ENCODE measurements at places on chromosomes 7 and 10.

- no peak for DNase-seq
Observed at GRCh38 chr7:68821846-68822245, 776.4 kb upstream of the AUTS2 start.

DNA sequence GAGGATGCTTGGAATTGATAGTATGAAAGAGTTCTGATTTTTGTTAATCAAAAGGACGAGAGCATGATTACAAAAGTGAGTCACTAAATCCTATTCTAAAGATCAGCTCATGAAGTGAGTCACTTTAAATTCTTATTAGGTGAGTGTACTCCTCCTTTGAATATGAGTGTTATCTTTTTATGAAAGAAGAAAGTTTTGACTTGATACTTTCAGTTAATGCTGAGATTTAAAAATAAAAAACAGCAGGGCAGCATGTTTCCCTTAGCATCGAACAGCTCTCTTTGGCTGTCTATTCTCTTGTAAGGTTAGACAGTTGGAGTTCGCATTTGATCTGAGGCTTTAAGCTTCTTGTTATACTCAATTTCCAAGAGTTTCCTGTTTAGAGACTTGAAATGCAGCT lies 222.0 kb downstream of the TWIST1 start:
- DNase-seq = no peak

DNA sequence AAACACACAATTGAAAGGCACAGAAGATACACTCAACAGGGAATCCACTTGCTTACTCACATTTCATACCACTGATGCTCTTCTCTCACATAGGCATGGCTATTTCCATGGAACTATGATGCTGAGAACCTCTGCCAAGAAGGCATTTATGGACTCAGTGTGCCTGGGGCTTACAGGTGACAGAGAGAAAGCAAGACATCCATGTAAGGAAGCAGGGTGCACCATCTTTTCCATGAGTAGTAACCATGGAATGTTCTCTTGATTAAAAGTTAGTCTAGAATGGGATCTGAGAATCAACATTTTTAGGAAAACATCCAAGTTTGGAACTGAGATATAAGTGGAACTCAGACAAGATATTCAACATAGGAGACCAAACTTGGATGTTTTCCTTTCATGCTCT lies 52.5 kb upstream of the MACC1 start:
- no peak for DNase-seq

DNA sequence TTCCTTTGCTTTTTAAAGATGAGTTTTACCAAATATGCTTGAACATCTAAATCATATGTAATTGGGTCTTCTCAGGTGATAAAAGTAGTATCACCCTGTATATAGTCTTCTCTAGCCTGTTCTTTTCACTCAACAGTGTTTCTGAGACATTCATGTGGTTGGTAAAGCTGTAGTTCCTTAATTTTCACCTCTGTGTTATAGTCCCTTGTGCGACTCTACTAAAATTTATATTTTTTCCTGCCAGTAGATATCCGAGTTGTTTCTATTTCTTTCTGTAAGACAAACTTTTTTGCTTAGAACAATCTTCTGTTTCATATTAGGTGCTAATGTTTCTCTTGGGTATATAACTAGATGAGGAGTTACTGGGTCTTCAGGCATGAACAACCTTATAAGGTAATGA lies 35.6 kb downstream of the SYPL1 start:
- DNase-seq = no peak

- DNase-seq = no peak
Observed at GRCh38 chr10:76583711-76584161, 1053.9 kb downstream of the KCNMA1 start.

DNA sequence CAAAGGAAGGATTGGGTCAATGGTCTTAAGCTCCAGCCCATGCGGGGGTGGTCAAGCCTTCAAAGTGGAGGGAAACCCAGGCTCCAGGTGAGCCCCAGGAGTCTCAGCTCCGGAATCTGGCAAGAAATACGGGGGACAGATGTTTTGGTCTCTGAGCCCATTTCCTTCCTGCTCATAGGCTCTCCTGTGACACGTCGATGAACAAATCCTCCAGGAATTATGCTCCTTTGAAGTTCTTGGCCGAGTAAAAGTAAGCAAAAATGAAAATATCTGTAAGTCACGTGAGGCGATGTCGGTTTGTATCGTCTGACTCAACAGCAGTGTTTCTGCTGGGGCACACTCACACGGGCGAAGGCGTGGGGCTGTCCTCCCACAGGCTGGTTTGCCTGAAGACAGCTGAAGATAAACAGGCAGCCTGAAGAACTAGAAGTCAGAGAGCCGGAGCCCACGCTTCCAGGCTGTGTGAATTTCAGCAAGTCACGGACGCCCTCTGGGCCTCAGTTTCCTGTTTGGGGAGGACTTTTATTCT lies 52.6 kb upstream of the SMNDC1 start:
- peak; percentile 77 for DNase-seq

- no peak for DNase-seq
Observed at GRCh38 chr7:138917771-138918170, 63.4 kb downstream of the KIAA1549 start.

DNA sequence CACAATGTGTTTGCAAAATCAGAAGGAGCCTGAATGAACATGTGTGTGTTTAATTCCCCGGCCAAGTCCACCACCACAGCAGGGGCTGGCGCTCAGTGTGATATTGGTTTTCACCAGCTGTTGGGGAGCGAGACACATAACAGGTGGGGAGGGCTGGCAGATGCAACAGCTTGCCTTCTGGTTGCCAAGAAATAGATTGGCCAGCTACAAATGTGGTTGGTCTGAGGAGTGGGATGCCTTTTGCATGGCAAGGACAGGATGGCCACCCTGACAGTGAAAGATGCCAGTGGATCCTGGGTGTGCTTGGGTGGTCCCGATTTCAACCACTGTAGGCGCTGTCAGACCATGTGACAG lies 292.5 kb upstream of the FZD8 start:
- DNase-seq = no peak

GRCh38 chr7:43164757-43165156 lies 52.3 kb downstream of the HECW1 start:
- no peak for DNase-seq

- DNase-seq = no peak
Observed at GRCh38 chr10:114565066-114565465, 93.0 kb downstream of the ABLIM1 start.

DNA sequence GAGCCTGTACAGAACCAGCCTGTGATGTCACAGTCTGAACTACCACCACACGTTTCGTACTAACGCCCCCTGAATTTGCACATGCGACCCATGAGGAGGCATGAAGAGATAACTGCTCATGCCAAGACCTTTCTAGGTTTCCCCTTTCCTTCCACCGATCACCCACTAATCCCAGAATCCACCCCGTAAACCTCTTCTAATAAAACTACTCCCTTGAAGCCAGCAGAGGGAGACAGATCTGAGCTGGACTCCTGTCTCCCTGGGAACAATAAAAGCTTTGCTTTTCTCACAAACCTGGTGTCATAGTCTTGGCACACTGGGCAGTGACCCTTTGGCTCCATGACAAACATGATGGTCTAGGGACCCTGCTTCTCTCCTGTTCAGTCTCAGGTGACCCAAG lies 144.5 kb downstream of the FRMD4A start:
- peak; percentile 7 for DNase-seq

DNA sequence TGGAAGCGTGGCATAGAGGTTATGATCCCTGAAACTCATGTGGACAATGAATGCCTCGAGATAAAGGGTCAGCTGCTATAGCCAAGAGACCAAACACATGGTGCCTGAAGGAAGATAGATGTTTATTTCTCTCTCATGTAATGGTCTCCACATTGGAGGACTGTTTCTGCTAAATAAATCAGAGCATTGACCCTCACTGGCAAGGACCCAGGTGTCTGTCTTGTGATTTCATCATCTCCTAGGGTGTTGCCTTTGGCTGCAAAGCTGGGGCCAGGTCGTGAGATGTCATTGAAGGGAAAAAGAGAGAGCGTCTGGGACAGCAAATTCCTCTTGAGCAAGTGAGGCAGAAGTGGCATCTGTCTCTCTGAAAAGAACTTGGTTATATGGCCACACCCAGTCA lies 64.6 kb downstream of the JCAD start:
- no peak for DNase-seq

GRCh38 chr7:83579740-83580139 lies 69.2 kb downstream of the SEMA3E start:
- DNase-seq = no peak

DNA sequence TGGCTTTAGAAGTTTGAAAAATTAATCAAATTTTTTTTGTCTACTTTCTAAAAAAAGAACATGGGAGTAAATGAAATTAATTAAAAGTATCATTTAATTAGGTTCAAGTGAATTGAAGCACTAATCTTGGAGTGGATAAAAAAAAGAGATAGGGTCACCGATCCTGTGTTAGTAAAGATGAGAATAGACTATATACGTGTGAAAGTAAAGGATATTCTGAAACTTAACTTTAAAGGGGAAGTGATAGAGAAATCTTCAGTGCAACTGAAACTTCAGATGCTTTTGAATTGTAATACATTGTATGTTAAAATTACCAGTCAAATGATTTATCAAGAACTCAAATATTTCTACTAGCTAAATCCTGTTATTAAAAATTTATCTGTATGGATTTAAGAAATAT lies 4.8 kb downstream of the NHLRC2 start:
- no peak for DNase-seq

GRCh38 chr10:19498393-19499290 lies 317.6 kb upstream of the PLXDC2 start:
- no peak for DNase-seq

DNA sequence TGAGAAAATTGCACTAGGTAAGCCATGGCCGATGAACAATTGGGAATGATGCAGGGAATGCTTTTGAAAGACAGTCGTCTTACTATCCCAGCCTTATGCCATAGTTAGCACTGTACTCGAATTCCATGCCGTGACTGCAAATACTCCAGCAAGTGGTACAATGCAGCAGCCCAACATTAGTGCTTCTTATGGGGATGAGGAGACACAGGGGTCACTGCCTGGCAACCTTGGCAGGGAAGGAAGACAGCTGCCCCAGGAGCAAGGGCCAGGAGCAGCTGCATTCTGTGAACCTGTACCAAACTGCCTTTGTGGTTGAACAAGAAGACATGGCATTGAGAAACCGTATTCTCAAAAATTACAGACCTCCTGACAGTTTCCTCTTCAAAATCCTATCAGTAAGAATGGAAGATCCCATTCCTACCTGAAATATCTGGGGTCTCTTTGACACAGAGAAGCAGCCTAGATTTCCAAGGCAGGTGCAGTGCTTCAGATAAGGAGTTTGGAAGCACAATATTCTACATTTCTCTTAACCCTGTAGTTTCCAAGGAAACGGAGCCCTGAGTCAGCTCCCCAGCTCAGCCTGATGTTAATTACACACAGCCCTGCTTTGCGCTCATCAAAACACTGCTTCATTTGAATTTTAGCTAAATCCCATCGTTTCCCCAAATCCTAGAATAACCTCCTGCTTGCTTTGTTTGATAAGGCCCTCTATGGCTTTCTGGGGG lies 49.0 kb upstream of the FRMD4A start:
- DNase-seq = no peak

- DNase-seq = no peak
Observed at GRCh38 chr7:158014976-158015375, 572.6 kb downstream of the PTPRN2 start.

GRCh38 chr7:136079478-136079892 lies 102.3 kb upstream of the MTPN start:
- no peak for DNase-seq

- no peak for DNase-seq
Observed at GRCh38 chr10:127195571-127196281, 665 bp downstream of the INSYN2A start.

DNA sequence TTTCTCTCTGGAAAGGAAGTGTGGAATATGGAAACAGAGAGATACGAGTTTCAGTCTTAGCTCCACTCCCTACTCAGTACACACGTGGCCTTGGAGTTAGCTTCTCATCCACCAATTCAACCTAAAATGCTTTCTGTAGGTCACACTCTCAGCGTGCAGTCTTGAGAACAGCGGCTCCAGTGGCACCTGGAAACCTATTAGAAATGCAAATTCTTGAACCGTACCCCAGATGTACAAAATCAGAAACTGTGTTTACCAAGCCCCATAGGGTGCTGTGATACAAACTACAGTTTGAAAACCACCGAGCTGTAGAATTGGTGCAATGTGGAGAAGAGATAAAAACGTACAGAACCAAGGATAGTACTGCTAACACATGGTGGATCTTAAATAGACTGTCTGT lies 91.1 kb upstream of the SP4 start:
- no peak for DNase-seq

DNA sequence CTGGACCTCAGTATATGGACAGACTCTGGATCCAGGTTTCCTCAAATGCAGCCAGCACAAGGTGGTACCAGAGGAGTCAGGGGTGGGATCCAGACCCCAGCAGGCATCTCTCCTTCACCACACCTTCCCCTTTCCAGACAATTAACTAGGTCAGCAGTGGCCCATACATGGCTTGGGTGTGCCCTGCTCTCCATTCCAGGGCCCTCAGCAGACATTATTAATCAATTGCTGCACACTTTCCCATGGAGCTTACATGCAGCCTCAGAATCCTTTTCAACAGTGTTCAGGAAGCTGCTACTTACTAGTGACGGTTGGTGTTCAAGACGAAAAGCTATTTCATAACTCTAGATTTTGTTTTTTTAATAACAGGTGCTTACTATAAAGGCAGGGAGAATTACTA lies 6.0 kb downstream of the COL13A1 start:
- DNase-seq = no peak

GRCh38 chr10:119296703-119297102 lies 89.3 kb downstream of the GRK5 start:
- no peak for DNase-seq

DNA sequence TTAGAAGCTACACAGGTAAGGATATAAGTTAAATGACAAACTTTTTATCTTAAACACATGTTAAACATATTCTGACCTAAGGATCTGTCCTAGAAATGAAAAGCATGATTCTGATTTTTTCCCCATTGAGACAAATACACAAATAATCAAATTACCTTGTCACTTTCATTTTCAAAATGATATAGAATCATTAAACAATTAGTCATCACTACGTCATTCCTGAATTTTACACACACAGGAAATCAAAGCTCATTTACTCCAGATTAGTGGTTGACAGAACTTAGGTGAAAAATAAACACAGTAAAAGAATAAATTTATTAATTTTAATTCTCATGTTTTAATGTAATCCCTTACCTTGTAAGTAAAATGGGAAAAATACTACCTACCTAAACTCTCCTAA lies 89.0 kb downstream of the AASS start:
- DNase-seq = no peak

GRCh38 chr7:106277976-106278375 lies 6.8 kb downstream of the NAMPT start:
- DNase-seq = no peak

- no peak for DNase-seq
Observed at GRCh38 chr10:60024506-60024905, 118.2 kb upstream of the CCDC6 start.

Data from stimulated activated CD4-positive, alpha-beta T cell treated with anti-CD3 and anti-CD28 coated beads, Interleukin-4, amount 100 ng/mL, for 24 hours (primary cell).